ENCODE measurements at places on chromosomes 16 and 17. TPM values are rescaled to one million over a fixed set of nuclear protein-coding genes. Genes with fewer than 3 reads are reported as not detected.

Gene MSI2
- 30.9 TPM for total RNA-seq

Gene CSH1
- total RNA-seq = not detected

Gene CDH1
- total RNA-seq = not detected

Gene MGAT5B
- 0.88 TPM for total RNA-seq

Gene MYH8
- total RNA-seq = not detected

Gene KRTAP1-5
- total RNA-seq = not detected

Gene KRTAP9-4
- not detected for total RNA-seq

Gene PPL
- total RNA-seq = 23.8 TPM

Gene ZSWIM7
- 11.9 TPM for total RNA-seq

Gene TMEM92
- total RNA-seq = 0.60 TPM

Gene ABCA9
- 36.6 TPM for total RNA-seq

Gene MYLK3
- 0.29 TPM for total RNA-seq

Measured in posterior vena cava (tissue), 2 donors.